ENCODE measurements at places on chromosomes 7 and 10.

- ATAC-seq: no peak
Measured at GRCh38 chr7:95972523-95972922, 200.2 kb downstream of the DYNC1I1 start.

GRCh38 chr10:130363051-130363450, 226.9 kb downstream of the GLRX3 start:
- ATAC-seq: no peak

GRCh38 chr7:105896407-105896911, 20.1 kb upstream of the ATXN7L1 start:
- peak; percentile 40 for ATAC-seq

GRCh38 chr7:39417642-39418041, 148.6 kb upstream of the YAE1 start:
- no peak for ATAC-seq

DNA sequence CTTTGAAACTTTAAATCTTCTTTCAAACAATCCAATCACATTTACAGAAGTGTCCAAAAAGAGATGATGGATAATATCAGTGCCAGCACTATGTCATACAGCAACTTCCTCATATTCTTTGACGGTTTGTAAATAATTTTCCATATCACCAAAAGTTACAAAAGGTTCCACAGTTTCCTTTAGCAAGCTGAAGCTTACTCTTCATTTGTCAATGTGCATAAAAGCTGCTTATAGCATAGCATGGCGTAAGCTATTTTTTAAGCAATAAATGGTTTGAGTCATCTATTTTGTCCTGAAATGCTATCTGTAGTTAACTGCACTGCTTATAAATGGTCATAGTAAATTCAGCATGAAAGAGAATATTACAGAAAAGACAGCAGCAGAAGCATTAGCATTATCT, 95.1 kb downstream of the ETV1 start:
- no peak for ATAC-seq

Measured in SK-N-SH treated with all-trans-retinoic acid at 6 μM for 48 hours (cell line).